ENCODE measurements at places on chromosomes 7 and 10.

GRCh38 chr7:91291902-91292301 lies 27.7 kb downstream of the FZD1 start:
- DNase-seq = no peak

- DNase-seq = no peak
Observed at GRCh38 chr10:33484787-33485186, 150.3 kb upstream of the NRP1 start.

- DNase-seq = no peak
Observed at GRCh38 chr7:41978858-41979257, 258.2 kb downstream of the GLI3 start.

DNA sequence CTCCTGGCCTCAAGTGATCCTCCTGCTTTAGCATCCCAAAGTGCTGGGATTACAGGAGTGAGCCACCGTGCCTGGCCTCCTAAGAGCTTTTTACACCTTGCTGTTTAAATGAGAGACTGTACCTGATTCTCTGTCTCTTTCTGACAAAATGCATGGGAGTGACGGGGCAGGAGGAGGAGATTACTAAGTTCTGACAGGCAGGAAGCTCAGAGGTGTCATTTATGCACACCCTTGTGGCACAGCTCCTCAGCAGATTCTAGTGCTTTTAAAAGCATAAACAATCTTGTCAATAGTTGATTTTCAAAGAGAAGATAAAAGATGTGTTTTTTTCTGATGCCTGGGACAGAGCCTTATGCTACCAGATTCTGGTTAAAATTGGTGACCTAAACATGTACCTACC lies 39.7 kb upstream of the STEAP4 start:
- peak; percentile 9 for DNase-seq

DNA sequence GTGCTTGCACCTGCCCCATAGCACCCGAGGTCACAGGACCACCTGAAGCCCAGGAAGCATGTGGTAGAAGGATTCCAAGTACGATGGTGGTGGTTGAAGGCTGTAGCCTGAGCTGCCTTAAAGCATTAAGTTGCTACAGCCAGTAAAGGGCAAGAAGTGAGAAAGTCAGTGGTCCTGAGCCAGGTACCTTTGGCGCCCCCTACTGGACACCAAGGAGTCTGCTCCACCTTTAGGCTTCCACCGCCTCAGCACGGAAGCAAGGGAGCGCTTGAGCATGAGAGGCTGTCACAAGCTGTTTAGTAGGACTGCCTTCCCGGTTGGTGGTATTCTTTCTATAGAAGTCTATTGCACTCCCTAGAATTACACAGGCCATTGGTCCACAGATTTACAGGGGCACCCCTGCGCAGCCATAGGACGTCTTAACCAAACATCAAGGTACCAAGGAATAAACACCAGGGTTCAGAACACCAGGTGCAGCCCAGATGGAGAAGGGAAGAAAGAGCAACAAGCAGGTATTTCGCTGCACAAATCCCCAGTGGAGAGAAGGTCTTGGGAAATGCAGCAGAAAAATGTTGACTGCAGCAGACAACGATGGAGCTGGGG lies 2.2 kb downstream of the CRTAC1 start:
- DNase-seq = peak; percentile 78

DNA sequence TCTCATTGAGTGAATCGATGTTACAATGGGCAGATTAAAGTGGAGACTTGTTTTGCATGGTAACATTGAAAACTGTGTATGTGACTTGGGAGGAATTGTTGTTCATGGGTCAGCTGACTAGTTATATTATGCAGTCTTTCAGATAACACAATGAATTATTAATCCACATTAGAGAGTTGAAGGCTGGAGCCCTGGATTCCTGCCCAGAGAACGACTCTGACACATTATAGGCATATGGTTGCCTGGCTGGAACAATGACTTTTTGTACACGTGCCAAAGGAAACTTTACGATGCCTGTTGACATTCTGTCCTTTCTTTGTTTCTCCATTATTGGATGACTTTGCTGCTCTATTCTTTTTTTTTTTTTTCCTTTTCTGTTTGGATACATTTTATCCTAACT lies 52.3 kb upstream of the TMEM229A start:
- no peak for DNase-seq

GRCh38 chr7:87875151-87876039 lies 765 bp downstream of the SLC25A40 start:
- DNase-seq = peak; percentile 26

- DNase-seq = peak; percentile 37
Observed at GRCh38 chr10:4407783-4408182, 418.2 kb upstream of the AKR1E2 start.

- DNase-seq = peak; percentile 14
Observed at GRCh38 chr7:12692479-12693259, 5.2 kb downstream of the ARL4A start.

DNA sequence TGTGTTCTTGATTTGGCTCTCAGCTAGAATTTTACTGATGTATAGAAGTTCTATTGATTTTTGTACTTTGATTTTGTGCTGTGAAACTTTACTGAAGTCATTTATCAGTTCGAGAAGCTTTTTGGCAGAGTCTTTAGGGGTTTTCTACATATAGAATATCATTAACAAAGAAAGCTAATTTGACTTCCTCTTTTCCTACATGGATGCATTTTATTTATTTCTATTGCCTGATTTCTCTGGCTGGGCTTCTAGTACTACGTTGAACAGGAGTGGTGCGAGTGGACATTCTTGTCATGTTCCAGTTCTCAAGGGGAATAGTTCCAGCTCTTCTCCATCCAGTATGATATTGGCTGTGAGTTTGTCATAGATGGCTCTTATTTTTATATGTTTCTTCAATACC lies 65.4 kb downstream of the RNF133 start:
- DNase-seq = no peak

- no peak for DNase-seq
Observed at GRCh38 chr7:150487625-150488024, 27.0 kb upstream of the GIMAP7 start.

GRCh38 chr10:121216295-121216694 lies 365.1 kb downstream of the WDR11 start:
- no peak for DNase-seq

DNA sequence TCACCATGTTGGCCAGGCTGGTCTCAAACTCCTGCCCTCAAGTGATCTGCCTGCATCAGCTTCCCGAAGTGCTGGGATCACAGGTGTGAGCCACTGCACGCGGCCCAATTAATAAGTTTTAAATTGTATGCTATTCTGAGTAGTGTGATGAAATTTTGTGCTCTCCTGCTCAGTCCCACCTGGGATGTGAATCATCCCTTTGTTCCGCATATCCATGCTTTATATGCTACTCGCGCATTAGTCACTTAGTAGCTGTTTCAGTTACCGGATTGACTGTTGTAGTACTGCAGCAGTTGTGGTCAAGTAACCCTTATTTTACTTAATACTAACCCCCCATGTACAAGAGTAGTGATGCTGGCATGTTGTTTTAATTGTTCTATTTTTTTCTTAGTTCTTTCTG lies 47.3 kb upstream of the OIT3 start:
- peak; percentile 55 for DNase-seq

DNA sequence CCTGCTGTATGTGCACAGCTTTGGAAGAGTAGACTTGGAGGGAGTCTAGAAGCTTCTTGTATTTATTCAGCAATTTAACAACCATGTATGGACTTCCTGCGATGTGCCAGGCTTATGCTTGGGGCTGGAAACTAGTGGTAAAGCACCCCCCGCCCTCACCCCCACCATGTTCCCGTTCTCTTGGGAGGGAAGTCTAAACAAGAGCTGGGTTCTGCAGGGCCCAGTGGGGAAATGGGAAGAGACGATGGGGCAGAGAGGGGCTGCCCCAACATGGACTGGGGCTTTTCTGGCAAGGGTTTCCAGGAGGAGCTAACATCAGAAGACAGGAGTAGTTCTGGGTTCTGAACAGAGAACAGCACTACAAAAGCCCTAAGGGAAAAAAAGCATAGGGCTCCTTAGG lies 8.0 kb downstream of the RASSF4 start:
- DNase-seq = no peak

DNA sequence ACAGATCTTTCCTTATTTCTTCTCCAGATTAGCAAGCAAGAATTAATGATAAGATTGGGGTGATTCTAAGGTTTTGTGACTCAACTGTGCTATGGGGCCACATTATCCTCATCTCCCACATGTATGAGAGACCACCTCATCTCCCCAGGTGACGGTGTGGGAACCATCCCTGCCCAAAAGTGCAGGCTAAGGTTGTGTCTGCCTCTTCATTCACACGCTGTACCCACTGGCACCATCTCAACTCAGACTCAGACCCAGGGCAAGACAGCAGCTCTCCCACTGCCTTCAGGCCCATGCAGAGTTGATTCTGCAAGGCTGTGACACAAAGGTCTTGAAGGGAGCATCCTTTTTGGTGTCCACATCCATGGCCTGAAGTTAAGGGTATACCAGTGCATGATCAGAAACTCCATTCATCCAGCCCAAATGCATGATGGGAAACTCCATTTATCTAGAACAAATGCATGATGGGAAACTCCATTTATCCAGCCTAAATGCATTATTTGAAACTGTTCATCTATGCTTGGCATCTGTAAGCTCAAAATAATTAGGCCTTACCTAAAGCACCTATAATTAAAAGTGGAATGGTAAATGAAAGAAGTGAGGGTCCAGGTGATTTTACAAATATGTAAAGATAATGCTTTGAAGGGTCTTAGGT lies 99.4 kb downstream of the TCERG1L start:
- no peak for DNase-seq

DNA sequence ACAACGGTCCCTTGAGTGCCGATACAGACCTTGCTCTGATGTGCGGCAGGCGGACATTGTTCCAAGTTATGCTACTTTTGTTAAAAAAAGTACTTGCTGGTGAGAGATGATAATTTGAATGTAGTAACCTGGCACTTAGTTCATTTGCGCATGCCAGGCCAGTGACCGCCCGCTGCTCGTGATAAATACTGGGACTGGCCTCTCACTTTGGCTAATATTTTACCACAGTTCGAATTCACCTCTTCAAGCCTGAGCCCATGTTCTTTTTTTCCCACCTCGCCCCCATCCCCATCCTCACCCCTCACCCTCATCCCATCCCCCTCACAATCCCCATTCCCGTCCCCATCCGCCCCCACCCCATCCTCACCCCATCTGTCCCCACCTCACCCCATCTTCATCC lies 126.4 kb downstream of the DNAJB6 start:
- DNase-seq = no peak

DNA sequence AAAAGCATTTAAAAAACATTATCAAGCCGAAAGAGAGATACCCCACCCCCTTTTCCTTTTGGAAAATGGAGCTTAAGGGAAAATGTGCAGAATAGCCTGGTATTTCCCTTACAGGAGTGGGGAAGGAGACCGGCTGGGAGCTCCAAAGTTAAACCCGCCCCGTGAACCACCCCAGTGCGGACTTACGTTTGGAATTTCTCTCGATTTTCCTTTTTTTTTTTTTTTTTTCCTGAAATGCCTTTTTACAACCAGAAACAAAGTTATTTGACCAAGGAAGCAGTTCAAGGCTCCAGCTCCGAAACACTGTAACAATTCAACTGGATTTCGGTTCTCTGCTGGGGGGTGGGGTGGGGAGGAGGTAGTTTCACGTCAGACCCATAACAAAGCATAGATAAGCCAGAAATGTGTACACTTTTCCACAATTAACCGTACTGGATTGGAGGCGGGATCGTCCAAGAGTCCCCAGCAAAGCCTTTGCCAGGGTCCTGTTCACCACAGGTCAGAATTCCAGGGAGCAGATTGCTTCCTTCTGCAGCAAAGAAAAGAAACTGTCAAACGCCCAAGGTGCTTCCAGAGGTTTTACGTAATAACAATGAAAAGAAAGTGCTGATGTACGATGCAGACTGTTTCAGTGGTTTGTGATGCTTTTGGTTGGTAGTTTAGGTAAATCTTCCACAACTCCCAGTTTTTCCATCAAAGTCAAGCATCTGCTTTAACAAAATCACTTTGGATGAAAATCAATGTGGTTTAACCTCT lies 6.7 kb downstream of the SKIDA1 start:
- no peak for DNase-seq

DNA sequence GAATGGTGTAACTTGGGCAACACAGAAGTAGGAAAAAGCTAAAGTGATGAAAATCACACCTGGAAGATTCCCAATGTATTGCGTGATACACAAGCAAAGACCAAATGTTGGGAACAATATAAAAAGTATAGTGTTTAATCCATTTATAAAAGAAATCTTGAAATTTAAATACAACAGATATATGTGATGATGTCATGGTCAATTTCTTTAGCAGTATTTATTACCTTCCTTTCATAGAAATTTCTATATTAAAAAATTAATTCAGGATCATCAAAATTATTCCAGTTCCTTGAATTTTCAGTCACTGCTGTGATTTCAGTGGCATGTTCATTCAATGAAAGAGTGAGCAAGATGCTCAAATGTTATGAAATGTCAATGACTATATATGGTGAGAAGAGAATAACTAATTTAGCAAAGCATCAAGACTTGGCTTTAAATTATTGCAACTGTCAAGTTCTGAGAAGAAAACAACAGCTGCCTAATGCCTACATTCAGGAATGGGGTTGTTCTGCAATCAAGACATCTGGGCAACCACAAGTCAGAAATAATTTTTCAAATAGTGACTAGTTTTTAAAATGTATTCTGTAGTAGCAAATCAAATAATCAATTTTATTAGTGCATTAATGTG lies 308.8 kb downstream of the SEMA3D start:
- no peak for DNase-seq

DNA sequence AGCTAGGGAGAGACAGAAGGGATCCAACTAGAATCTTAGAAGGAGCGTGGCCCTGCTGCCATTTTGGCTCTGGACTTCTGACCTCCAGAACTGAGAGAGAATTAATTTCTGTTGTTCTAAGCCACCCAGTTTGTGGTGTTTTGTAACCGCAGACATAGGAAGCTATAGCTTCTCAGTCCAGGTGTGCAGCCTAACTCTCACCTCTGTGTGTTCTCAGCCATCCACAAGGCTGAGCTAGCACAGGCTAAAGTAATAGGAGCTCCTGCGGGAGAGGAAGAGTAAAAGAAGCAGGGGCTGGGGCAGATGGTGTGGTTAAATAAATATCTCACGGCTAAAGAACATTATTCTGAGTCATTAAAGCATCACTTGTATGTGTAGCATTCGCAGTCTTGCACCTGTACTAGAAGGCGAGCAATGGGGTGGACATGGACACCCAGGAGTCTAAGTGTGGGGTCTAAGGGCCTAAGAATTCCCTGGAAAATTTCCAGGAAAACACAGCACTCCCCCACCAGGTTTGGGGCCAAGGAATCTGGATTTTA lies 94.1 kb downstream of the AOAH start:
- no peak for DNase-seq

DNA sequence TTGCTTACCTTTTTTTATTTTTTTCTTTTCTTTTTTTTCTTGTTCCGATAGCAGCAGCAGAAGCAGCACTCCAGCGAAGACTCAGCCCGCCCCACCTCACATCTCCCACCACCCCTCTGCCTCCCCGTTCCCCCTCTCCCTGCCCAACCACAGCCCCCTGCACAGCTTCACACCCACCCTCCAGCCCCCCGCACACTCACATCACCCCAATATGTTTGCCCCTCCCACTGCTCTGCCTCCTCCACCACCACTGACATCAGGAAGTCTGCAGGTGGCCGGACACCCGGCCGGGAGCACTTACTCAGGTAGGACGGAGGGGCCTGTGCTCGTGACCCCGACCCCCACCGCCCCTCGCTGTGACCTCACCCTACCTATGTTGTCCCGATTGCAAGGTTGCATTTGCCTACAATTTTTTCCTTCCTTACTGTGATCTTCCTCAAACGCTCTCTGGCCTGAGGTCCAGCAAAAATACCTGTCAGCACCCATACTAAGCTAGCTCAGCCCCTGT lies 367.2 kb upstream of the GALNT17 start:
- DNase-seq = no peak
